ENCODE measurements at places on chromosomes 3 and 15.

DNA sequence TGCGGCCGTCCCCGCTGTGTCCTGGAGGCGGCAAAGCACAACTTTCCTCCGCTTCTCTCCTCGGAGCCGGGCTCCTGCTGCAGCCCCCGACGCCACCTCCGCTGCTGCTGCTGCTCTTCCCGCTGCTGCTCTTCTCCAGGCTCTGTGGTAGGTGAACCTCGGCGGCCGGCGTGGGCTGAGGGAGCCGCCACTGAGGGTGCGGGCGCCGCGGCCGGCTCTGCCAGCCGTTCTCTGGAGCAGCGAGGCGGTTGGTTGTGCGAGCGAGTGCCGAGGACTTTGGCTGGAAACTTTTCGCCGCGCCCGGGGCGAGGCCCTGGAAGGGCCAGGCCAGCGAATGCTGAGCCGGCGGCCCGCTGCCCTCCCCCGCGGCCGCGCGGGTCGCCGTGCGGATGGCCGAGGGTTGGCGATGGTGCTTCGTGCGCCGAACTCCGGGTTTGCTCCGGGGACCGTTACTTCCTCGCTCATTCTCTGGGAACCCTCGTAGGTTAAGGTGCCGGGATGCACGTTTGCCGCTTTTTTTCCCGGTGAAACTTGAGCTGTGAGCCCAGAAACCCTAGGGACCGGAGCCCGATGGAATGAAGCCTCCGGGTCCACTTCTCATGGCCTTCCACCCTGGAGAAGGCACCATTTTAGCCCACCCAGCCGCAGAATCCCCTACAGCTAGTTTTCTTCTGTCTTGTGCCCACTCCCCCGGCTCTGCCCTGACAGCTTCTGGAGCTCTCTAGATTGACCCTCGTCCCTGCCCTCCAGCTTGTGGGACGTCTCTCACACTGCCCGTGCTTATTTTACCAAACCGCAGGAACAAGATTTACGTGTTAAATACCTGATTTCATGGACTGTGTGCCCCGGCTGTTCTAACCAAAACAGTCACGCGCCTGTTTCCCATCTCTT, 660 bp downstream of the NECTIN3 start:
- DNase-seq = peak; percentile 51

- DNase-seq = no peak
Measured at GRCh38 chr3:126781889-126782491, 78.0 kb downstream of the CHCHD6 start.

DNA sequence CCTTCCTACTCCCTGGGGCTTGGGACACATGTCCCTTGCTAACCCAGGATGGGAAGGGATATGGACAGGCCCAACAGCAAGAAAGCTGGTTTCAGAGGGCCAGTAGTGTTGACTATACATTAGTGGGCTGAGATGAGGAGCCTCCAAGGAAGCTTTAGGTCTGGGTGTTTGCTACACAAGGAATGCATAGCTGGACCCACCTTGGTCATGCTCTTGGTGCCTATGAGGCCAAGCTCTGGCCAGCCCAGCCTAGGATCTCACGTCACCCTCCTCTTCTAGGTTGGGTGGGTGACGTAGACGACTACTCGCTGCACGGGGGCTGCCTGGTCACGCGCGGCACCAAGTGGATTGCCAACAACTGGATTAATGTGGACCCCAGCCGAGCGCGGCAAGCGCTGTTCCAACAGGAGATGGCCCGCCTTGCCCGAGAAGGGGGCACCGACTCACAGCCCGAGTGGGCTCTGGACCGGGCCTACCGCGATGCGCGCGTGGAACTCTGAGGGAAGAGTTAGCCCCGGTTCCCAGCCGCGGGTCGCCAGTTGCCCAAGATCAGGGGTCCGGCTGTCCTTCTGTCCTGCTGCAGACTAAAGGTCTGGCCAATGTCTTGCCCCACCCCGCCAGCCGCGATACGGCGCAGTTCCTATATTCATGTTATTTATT, 653 bp upstream of the WDR6 start:
- no peak for DNase-seq

DNA sequence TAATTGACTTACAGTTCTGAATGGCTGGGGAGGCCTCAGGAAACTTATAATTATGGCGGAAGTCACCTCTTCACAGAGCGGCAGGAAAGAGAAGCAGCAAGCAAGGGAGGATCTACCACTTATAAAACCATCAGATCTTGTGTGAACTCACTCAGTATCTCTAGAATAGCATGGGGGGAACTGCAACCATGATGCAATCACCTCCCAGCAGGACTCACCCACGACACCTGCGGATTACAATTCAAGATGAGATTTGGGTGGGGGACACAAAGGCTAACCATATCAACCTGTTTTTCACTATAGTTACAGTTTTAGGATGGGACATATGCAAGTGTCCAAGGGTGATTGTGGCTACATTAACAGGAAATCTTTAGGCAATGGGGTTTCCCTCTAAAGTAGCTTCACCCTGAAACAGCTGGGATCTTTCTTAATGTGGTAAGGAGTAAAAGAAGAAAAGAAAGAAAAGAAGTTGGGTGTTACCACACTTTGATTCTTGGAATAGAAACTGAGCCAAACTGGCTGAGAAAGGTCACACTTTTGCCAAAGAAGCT, 453.8 kb downstream of the OTOL1 start:
- DNase-seq = no peak

GRCh38 chr3:16595778-16596177, 9.4 kb downstream of the DAZL start:
- DNase-seq = no peak

- no peak for DNase-seq
Measured at GRCh38 chr3:172622916-172623700, 87.8 kb downstream of the NCEH1 start.

DNA sequence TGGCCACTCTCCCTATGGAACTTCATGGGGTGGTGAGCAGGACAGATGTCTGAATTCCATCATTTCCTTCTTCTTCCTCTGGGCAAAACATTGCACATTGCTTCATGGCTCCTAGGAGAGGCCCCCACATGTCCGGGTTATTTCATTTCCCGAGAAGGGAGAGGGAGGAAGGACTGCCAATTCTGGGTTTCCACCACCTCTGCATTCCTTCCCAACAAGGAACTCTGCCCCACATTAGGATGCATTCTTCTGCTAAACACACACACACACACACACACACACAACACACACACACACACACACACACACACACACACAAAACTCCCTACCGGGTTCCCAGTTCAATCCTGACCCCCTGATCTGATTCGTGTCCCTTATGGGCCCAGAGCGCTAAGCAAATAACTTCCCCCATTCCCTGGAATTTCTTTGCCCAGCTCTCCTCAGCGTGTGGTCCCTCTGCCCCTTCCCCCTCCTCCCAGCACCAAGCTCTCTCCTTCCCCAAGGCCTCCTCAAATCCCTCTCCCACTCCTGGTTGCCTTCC, 1.9 kb downstream of the RHO start:
- peak; percentile 36 for DNase-seq

GRCh38 chr15:33872416-33873106, 95.7 kb upstream of the CHRM5 start:
- no peak for DNase-seq

GRCh38 chr15:67186226-67186649, 68.2 kb downstream of the AAGAB start:
- no peak for DNase-seq

GRCh38 chr3:124772081-124772831, 42.0 kb downstream of the UMPS start:
- DNase-seq = no peak

DNA sequence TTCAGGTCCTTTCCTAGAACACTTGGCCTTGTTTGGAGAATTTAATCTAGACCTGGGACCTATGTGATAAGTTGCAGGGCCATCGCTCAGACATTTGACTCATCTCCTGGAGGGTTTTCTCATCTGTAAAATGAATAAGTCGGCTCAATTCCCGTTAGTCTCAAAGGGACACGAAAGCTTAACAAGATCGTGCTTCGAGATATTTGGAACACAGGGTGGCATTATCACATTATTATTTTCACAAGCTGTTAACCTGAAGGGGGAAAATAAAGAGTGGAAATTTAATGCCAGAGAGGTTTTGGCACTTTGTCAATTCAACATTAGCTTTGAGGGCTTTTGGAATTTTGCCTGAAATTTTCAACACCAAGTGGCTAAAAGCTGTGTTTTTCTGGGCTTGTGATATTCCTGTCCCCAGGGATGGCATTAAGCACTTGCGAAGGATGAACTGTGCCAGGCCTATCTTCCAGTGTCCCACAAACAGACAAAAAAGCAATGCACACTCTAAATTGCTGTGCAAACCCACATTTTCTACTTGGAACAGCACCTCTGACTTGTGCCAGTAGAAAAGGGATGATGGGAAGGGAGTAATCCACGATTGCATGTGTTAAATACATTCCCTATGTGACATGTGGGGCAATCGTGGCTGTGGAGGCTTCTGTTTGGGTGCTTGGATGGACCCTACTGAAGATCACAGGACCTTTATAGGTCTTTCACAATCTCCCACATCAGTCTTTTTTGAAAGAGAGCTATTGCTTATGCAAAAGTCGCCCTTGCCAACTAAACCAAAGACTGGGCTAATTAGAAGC, 478.7 kb downstream of the MFSD1 start:
- DNase-seq = no peak

- no peak for DNase-seq
Measured at GRCh38 chr15:35596285-35596684, 50.3 kb upstream of the DPH6 start.

DNA sequence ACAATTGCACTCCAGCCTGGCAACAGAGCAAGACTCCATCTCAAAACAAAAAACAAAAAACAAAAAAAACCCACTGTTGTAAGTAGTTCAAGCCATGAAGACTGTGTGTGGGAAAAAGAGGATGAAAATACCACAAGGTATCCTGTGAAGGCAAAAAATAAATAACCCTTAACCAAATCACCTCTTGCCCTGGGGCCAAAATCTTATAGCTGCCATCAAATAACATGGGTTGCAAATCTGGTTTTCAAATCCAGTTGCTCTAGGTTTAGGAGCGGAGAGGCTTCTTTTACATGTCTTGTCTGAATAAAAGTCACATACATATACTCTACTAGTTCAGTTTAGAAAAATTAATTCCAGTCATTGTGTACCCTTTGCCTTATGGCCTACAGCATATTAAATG, 87.0 kb upstream of the STT3B start:
- no peak for DNase-seq

DNA sequence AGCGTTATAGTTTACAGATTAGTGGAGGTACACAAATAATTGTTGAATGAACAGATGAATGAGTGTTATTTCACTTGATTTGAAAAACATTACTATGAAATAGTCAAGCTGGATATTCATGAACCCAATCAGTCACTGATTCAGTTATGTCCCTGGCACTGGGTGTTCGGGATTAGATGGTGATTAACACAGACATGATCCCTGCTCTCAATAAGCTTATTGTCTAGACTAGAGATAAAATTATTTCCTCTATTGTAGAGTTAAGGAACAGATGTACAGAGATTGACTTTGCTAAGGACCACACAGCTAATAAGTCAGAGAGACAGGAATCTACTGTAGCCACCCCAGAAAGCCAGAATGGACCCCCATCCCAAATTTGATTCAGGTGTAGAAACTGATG, 963 bp downstream of the GRAMD1C start:
- DNase-seq = no peak

- peak; percentile 79 for DNase-seq
Measured at GRCh38 chr3:24496529-24497482, 2.2 kb upstream of the THRB start.

DNA sequence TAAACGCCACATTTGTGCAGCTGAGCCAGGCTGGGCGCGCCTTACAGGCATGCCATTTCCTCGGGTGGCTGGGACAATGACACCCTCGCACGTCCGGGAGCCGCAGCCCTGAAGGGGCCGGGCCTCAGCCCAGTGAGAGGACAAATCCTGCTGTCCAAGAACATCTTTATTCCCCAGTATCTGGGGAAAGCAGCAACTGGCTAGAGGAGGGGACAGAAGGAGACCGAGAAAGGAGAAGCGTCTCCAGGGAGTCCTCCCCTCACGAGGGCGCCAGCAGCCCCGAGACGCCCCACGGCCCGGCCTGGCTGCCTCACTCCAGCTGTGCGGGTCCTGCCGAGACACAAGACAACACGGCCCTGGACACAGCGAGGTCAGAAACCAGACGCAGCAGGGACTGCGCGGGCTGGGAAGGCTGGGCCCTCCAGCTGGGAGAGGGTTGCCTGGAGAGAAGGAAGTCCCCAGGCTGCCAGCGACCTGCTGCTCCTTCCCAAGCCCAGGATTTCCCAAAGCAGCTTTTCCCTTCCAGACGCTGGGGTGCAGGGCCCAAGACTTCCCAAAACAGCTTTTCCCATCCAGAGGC, 130.2 kb downstream of the CHSY1 start:
- peak; percentile 71 for DNase-seq

- no peak for DNase-seq
Measured at GRCh38 chr15:96320107-96320506, 10.4 kb upstream of the NR2F2 start.

DNA sequence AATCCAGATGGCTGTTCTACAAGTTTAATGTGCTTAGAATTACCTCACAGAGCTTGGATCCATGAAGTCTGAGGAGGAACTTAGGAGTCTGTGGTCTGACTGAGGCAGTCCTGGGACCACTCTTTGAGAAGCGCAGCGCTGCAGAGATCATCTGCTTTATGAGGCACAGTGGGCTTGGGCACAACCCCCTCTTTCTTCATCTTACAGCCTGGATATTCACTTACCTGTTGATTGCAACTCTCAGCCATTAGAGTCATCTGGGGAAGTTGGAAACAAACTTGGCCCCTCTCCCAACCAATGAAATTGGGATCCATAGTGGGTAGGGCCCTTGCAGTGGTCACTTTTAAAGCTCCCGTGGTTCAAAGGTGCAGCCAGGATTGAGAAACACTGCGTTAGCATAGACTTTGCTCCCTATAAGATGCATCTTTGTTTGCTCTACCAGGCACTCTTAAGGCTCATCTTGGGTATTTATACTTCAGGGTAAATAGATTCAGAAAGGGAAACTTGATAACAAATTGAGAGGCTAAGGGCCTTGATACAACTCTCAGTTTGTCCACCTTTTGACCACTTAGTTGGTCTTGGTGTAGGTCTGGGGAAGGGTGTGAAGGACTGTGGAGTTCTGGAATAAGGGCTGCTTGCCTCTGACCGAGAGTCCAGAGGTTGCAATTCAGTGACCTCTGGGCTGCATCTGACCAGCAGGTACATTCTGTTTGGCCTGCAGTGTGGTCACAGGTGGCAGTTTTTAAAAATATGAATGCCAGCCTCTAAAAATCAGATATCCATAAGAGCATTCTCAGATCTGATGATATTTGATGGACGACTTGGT, 22.8 kb downstream of the FEM1B start:
- DNase-seq = no peak

Data from WTC11 (cell line).